ENCODE measurements at places on chromosomes 5 and 9.

- peak; percentile 81 for DNase-seq
These were observed 26.2 kb downstream of the TCF7 start for GRCh38 chr5:134140530-134141201.

DNA sequence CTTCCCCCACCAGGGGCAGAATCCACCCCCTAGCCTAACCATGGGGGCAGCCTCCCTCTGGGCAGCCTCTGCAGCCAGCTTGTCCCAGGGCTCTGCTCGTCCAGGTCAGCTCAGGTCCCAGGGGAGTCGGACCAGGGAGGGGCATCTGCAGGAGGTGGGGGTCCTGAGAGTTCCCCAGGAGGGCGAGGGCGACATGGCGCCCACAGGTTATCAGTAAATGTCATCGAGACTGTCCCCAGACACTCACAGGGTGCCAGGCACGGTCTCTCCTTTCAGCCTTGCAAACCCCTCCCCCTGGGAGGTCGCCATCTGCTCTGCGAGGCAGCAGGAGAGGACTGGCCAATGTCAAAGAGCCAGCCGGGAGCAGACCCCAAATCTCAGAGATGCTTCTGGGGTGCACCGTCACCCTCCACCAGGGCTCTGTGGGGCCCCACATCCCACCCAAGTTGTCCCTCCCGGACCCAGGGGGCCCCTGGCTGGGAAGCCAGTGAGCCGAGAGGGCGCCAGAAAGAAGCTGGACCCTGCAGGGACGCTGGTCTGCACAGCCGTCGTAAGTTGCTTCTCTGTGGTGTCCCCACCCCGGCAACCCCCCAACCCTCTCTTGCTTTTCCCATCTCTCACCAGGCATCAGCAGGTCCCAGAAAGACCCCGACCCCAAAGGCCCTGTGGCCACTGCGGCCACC lies 69.3 kb downstream of the NTNG2 start:
- DNase-seq: no peak

DNA sequence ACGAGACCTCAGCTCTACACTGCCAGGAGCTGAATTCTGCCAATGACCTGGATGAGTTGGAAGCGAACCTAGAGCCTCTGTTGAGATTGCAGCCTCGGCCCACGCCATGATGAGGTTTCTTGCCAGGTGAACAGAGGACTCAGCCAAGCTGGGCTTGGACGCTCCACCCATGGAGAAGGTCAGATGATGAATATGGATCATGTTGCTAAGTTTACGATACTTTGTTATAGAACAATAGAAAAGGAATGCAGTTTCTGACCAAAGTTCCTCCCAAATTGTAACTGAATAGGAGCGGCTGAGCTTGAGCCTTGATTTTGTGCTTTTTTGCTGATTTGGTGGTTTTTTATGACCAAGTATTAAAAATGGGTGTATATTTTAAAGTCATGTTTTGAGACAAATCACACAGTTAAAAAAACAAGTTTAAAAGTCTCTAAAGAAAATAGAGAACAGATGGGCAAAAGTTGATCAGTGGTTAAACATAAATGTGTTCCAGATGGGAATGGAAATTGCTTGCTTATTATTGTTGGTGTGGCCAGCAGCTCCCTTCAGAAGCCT lies 32.9 kb downstream of the ROPN1L start:
- peak; percentile 83 for DNase-seq

GRCh38 chr5:62550103-62550502 lies 28.5 kb upstream of the LRRC70 start:
- DNase-seq: no peak

GRCh38 chr5:143086908-143087637 lies 316.4 kb downstream of the NR3C1 start:
- no peak for DNase-seq

DNA sequence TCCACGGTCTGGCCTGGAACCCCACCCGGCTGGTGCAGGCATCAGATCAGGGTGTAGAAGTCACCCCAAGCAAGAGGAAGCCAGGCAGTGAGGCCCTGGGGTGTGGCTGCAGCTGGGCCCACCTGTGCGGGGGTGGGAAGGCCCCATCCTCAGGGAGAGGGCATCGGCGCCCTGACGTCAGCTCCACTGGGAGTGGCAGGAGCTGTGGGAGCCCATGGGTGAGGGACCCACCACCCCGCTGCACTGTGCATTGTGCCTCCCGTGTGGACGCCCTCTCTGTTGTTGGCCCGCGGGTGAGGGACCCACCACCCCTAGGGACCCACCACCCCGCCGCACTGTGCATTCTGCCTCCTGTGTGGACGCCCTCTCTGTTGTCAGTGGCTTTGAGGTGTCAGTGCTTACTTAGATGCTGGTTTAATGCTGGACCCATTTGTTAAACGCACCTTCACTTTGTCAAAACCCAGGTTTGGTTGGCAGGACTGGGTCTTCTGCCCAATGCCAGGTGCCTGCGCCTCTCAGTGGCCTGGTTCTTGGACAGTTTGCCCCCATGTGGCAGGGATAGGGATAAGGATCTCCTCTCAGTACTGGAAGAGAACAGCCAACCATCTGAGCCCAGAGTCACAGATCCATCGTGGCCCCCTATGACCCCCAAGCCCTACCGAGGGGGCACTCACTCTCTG lies 6.9 kb upstream of the EXOC3 start:
- peak; percentile 43 for DNase-seq

DNA sequence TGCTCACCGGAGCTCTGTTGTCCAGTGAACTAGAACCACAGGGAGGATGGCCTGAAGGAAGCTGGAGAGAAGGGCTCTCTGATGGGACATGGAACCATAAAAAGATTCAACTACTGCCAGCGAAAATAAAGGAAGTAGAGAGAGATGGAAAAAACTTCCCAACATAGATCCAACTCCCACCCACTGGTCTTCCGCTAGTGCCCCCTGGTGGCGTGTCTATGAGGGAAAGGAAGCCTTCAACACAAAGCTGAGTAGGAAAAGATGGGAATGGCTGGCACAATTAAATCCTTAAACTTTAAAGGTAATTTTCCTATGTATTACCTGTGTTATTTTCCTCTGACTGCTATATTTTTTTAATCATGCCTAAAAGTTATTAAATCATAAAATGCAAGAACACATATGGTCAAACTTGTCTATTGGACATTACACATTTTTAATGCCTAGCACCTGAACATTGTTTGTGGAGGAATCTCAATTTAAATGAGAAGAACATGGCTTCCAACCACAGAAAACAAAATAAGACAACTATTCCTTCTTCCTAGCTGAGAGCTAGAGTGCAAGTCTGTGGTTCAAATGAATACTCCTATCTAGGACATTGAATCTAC lies 51.5 kb downstream of the CEP120 start:
- DNase-seq: no peak

DNA sequence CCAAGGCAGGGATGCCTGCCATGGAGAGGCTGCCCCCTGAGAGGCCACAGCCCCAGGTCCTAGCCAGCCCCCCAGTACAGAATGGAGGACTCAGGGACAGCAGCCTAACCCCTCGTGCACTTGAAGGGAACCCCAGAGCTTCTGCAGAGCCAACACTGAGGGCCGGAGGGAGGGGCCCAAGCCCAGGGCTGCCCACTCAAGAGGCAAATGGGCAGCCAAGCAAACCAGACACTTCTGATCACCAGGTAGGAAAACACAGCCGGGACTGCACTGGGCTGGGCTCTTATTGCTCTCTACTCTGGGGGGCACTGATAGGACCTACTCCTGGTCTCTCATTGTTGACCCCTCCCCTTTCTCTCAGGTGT lies 3.2 kb downstream of the RELL2 start:
- no peak for DNase-seq

GRCh38 chr5:163509291-163509951 lies 4.0 kb downstream of the MAT2B start:
- DNase-seq: peak; percentile 63

GRCh38 chr9:73138516-73138915 lies 13.1 kb upstream of the ANXA1 start:
- no peak for DNase-seq

- peak; percentile 15 for DNase-seq
These were observed 181.6 kb downstream of the DAB2IP start for GRCh38 chr9:121833061-121833460.

GRCh38 chr5:57509501-57510260 lies 27.1 kb upstream of the ACTBL2 start:
- DNase-seq: no peak

All from left lobe of liver (tissue), 2 donors.